Stimulated activated CD8-positive, alpha-beta memory T cell treated with anti-CD3 and anti-CD28 coated beads, Interleukin-12 subunit alpha, Interleukin-12 subunit beta, amount 100 ng/mL, for 4 hours (primary cell): ENCODE measurements at places on chromosomes 5 and 9.

GRCh38 chr5:78592735-78593386 lies 55.7 kb downstream of the LHFPL2 start:
- no peak for DNase-seq

DNA sequence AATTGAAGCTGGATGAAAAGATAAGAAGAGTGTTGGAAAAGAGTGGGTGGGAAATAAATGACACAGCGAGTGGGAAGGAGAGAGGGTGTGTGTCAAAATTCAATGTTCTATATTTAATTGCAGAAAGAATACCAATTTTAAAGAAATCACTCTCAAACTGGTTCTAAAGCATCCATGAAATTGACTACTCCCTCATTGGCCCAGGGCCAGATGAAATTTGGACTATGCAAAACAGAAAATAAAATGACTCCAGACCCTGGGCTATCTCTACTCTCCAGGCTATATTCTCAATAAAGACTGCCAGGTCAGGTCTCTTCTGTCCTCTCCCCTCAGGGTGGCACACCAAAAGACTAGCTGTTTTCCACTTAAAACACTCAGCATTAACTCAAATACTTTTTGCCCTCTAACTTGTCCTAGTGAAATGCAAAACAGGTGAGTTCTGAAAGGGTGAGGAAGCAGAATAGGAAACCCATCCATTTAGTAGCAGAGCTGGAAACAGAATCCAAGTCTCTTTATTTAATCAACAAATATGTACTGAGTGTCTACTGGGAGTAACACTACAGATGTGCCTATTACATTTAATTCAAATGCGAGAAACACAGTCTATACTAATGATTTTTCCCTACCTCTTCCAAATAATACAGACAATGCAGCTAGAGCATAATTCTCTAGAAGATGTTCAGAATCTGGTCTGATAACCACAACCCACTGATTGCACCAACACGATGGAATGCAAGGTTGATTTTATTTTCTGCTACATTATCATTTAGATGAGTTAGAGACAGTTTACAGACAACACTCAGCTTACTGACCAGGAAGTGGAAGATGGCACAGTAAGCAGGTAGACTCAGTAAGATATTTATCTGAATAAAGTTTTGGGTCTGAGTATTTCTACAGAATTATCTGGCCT lies 42.1 kb downstream of the EFCAB9 start:
- no peak for DNase-seq

DNA sequence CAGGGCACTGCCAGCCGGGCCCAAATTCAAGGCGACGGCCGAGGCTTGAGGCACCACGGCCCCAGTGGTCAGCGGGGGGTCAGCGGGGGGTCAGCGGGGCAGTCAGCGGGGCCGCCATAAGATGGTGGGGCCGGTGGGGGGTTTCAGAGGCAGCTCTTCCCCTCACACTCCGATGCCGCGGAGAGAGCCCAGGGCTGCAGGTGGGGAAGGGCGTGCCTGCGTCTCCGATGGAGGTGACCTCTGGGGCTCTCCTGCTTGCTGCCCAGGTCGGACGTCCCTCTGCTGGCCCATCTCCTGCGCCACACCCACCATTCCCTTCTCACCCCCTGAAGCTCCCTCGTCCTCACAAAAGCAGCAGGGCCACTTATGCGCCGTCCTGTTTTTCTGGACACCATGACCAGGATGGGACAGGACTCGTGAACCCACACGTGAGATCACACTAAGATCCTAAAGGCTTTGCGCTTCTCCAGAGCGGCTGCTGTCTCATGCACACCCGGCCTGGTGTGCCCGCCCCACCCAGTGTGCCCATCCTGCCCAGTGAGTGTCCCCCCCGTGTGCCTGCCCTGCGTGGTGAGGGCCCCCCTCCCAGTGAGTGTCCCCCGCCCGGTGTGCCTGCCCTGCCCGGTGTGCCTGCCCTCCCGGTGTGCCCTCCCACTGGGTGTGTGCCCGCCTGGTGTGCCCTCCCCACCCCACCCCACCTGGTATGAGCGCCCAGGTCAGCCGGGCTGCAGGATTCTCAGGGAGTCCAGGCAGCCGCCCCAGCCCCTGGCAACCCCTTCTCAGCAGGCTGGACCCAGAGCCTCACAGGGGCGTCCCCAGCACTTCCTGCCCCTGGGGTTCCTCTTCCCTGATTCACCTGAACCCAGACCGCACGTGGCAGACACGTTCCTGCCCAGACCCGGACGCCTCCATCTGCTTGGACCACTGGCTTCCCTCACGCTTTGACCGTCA lies 48.7 kb upstream of the NKD2 start:
- DNase-seq = no peak

GRCh38 chr5:1550287-1551076 lies 26.7 kb upstream of the LPCAT1 start:
- no peak for DNase-seq

DNA sequence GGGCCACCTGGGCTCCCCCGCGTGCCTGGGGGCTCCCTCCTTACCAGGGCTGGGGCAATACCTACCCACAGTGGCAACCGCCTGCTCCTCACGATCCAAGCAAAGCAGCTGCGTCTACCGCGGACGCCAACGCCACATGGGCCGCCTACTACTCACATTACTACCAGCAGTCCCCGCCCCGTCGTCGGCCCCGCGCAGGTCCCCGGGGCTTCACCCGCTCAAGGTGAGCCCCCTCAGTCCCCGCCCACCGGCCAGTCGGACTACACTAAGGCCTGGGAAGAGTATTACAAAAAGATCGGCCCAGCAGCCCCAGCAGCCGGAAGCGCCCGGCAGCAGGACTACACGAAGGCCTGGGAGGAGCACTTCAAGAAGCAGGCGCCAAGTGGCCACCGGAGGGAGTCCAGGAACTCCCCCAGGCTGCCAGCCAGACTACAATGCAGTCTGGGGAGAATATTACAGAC lies 106.0 kb upstream of the MTAP start:
- DNase-seq = no peak

GRCh38 chr9:122200960-122201595 lies 27.7 kb downstream of the LHX6 start:
- no peak for DNase-seq

DNA sequence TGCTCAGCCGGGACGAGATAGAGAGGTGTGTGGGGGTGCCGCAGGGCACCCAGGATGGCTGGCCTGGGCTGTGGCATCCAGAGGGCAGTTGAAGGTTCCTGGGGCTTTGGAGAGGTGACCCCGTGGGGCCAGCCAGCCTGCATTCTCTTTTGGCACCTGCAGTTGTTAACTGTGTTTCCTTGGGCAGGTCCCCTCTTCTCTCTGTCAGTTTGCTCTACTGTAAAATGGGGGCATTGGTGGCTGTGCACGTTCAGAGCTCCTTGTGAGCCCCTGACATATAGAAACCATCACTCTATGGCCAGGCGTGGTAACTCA lies 8.5 kb downstream of the ZDHHC12 start:
- no peak for DNase-seq

GRCh38 chr9:5580650-5581049 lies 48.3 kb upstream of the RIC1 start:
- DNase-seq = no peak

GRCh38 chr9:113219186-113219936 lies 1.7 kb downstream of the FKBP15 start:
- DNase-seq = no peak

DNA sequence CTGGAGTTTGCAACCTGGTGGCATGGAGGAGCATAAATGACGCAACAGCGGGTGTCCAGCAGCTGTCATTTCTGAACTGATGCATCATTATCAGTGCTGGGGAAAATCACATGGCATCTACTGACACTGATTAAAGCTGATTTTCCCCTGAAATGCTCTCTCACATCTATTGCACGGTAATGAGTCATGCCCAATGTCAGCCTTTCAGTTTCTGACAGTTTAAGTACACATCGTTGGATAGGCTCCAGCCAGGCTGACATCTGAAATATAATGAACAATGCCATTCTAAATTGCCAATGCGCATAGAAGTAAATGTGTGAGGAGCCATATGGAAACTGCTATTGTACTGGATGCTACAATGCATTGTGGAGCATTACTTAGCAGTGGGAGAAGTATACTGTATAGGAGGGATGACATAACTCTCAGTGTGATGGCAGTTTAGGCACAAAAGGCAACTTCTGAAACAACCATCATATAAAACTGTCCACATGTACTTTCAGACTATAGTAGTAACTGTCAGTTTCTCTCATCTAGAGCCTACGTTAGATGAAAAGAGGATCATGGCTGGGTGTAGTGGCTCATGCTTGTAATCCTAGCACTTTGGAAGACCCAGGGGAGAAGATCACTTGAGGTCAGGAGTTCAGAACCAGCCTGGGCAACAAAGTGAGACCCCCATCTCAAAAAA lies 389.3 kb upstream of the DMAC1 start:
- no peak for DNase-seq

GRCh38 chr9:94212091-94212490 lies 47.0 kb upstream of the ZNF169 start:
- no peak for DNase-seq
